ENCODE measurements at places on chromosomes 1 and 21.

DNA sequence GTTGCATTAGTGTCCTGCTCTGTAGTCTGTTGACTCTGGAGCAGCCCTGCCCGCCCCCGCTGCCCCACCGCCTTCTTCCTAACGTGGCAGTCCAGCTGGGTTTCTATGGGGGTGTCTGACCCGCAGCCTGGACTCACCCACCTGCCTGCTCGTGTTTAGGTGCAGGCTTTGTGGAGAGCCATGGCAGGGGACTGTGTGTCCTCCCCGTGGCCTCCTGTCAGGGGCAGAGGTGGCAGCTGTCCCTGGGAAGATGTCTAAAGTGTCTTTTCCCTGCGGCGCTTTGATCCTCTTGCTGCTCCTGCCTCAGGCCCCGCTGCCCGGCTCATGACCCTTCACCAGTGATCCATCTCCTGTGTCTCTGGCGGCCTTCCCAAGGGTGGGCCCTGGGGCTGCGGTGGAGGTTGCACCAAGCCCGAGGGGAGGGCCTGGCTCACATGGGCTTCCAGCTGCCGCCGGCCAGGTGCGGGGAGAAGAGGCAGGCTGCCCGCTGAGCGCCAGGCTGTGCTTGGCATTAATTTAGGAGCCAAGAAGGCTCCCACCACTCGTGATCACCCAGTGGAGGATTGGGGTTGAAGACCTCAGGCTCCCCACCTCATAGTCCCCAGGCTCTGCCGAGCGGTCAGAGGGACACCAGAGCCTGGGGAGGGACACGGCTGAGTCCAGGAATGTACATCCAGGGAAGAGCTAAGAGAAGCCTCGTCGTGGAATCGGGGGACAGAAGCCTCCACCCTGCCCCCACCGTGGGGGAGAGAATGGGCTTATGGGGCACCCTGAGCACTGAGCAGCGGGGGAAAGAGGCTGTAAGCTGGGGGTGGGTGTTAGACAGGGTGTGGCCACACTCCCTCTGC, 44.1 kb downstream of the COL18A1 start:
- DNase-seq = no peak

DNA sequence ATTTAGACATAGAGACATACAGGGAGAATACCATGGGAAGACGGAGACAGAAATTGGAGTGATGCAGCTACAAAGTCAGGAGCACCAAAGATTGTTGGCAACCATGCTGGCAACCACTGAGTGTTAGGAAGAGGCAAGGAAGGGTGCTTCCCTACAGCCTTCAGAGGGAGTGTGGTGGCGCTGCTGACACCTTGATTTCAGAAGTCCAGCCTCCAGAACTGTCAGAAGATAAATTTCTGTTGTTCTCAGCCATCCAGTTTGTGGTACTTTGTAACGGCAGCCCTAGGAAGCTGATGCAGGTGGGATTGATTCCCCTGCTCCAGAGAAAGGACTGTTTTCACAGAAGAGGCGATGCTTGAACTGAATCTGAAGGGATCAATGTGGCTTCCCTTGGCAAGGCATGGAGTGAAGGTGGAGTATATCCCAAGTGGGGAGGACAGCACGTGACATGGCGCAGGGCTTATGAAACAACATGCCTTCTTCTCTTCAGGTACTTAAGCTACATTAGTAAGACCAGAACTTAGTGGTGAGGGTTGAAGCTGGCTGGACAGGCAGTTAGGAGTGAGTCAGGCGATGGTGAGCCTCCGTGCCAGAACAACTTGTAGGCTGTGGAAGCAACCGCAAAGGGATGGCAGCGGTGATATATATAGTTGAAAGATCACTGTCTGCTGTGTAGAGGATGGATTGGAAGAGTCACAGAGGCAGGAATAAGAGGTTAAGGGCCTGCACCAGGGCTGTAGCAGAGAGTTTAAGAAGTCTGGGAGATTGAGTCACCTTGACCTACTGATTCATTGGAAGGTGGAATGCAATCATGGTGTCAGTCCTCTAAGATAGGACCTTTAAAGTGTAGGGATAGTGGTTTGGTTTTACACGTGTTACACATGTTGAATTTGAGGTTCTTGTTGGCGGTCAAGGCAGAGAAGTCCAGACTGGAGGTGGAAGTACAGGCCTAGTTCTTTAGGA, 2.1 kb downstream of the LEPR start:
- no peak for DNase-seq

DNA sequence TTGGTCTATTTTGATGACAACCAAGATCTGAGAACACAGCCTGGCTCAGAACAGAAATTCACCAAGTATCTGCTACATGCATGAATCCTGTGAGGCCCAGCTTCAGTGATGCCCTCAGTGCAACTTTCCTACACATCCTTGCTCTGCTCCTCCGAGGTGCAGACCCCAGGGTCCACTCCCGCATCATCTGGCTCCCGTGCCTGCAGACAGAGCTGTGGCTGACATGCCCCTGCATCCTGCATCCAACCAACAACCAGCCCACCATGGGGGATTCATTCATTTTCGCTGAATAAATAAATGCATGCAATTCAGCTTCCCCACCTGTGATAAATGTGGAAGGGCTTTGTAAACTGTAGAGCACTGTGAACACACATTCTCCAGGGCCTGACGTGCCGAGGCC, 112.3 kb downstream of the GLIS1 start:
- no peak for DNase-seq

GRCh38 chr21:45417951-45418300, 13.0 kb downstream of the COL18A1 start:
- no peak for DNase-seq

DNA sequence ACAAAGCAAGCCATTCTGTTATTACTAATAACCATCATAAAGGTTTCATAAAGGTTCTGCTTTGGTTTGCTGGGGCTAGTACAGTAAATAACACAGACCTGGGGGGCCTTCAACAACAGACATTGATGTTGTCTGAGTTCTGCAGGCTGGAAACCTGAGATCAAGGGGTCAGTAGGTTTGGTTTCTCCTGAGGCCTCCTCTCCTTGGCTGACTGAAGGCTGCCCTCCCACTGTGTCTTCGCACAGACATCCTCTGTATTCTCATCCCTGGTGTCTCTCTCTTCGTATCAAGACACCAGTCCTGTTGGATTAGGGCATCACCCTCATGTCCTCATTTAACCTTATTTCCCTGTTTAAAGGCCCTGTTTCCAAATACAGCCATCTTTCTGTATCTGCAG, 37.3 kb downstream of the HUNK start:
- DNase-seq = no peak

All from CD4-positive, alpha-beta memory T cell (primary cell).